ENCODE measurements at places on chromosomes 6 and 20.
A peak's percentile ranks its signal among the peaks of the same experiment; 100 is the strongest.

GRCh38 chr6:119479860-119480655 is 130.5 kb upstream of the MAN1A1 start:
- DNase-seq, result no peak

GRCh38 chr20:46731770-46732169 is 22.3 kb downstream of the SLC2A10 start:
- DNase-seq, result no peak

DNA sequence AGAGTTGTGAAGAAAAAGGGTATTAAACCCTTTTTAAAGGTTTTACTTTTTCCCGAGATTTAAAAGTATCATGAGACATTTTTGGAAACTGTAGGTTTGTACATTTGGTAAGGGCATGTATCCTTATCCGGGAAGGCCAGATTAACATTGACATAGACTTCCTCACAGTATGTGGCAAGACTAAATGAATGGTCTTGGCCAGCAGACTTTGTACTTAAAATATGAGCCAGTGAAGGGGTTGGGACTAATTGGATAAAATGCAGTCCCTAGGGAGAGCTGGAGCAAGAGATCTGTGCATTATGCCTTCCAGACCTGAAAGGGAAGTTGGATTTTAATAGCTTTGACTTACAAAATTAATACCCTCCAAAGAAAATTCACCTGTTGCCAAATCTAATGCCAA is 60.4 kb upstream of the CCN2 start:
- no peak for DNase-seq

DNA sequence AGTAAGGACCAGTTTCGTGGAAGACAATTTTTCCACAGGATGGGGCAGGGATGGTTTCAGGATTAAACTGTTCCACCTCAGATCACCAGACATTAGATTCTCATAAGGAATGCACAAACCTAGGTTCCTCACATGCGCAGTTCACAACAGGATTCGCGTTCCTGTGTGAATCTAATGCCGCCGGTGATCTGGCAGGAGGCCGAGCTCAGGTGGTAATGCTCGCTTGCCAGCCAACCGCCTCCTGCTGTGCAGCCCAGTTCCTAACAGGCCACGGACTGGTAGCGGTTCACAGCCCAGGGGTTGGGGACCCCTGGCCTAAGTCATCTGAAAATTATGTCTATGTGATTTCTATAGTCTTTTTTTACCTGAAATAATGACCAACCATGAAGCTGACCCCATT is 217.5 kb downstream of the TMEM200A start:
- DNase-seq, result no peak

GRCh38 chr20:43558412-43559146 is at the start of gene SGK2:
Gene SGK2, plus strand, starts transcription at chr20:43559027. Its CDS starts 7,469 bp downstream, at chr20:43566496.
- no peak for DNase-seq

DNA sequence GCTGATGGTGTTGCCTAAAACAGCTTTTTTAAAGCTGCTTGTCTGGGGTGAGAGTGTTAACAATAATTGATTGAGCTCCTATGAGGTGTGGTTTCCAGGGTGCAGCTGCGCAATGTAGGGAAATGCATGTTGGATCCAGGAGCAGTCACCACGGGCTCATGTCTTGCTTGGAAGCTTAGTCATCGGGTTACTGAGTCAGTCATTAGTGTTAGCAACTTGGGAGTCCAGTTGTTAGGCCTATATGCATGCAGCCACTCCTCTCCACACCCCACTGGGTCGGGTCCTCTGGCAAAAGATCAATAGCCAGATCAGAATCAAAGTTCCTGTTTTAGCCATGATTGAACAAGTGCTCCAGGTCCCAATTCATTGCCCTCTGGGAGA is 271.7 kb upstream of the CHD6 start:
- no peak for DNase-seq

DNA sequence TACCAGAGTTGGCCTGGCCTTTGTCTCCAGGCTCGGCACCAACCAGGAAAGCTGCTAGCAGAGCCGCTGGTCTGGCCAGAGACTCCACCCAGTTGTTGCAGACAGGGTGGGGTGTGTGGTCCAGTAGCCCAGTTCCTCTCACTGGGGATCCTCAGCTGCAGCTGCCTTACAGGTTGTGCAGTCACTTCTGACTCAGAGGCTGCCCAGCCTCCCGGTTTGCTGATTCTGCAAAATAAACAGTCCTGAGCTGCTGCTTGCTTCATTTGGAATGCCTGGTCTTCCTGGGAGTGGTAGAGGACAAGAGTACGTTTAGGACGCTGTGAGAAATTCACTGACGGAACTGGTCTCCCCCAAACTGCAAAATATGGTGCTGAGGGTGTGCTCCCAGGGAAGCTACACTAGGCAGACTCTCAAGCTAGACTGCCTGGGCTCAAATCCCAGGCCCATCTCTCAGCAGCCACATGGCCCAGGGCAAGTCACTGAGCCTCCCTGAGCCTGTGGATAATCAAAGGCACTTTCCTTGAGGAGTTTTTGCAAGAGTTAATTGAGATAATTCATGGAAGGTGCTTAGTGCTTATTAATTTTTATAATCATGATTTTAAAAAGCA is 246.1 kb downstream of the TFAP2C start:
- no peak for DNase-seq

DNA sequence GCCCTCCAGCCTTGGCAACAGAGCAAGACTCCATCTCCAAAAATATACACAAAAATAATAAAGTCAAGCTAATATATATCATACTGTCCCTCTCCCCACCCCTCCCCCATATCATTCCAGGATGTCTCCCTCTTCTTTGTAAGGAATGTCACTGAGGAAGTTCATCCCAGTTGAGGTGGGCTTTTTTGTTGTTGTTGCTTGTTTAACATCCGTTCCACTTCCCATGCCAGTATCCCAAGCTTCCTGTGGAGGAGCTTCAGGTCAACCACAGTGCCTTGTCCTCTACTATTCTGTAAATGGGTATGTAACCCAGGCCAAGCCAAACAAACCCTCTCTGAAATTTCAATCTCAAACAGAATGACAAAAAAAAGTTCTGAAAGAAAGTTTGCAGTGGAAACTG is 19.0 kb upstream of the PTPN1 start:
- no peak for DNase-seq

GRCh38 chr6:36623547-36624459 is 29.6 kb downstream of the SRSF3 start:
- DNase-seq, result peak; percentile 70
